ENCODE measurements at places on chromosomes 2 and 18. TPM values are rescaled to one million over a fixed set of nuclear protein-coding genes. Genes with fewer than 3 reads are reported as not detected.

DNA sequence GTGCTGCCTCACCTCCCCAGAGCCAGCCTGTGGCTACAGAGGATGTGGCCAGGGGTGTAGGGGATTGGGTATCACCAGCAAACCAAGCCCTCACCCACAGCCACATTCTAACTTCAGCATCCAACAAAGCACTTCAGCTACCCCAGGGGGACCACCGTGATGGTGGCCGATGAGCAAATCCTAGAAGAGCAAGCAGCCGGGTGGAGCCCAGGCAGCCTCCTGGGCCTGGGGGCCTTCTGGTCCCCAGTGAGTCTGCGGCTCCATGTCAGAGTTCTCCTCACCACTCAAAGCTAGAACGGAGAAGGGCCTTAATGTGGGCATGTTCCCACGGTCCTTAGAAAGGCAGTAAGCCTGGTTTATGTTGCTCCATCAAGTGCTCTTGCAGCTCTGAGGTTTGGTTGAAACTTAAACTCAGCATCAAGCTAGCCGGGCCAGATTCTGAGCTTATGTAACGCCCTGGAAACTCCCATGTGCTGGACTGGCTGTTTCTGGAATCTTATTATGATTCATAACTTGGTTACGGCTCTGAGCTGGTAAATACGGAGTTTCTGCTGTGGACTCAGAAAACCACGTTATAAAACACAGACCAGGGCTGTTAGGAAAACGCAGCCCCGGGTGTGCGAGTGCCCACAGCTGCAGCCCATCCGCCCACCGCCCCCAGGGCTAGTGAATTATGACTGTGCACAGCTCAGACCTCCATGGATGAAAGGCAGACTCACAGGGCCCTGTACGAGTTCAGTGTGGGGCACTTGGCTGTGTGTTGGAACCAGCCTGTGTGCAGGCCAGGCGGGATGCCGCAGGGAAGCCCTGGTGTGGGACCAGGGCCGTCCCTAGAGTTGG lies 99.8 kb downstream of the SEPTIN10 start:
- H3K36me3 ChIP-seq = no peaks in the 10 kb centered on the region
- peaks cover 10% of the 10 kb centered on the region for H3K4me1 ChIP-seq
- H3K27ac ChIP-seq = peak overlapping the region; percentile 61
- no peaks in the 10 kb centered on the region for H3K27me3 ChIP-seq
- H3K4me3 ChIP-seq = no peak overlapping the region
- DNase-seq = peak; percentile 57

Gene HOXD13
- total RNA-seq = not detected

GRCh38 chr2:60368456-60368855 lies 185.0 kb downstream of the BCL11A start:
- H3K27me3 ChIP-seq = no peaks in the 10 kb centered on the region
- H3K36me3 ChIP-seq = no peaks in the 10 kb centered on the region
- H3K4me3 ChIP-seq = no peak overlapping the region

Gene TANC1
- total RNA-seq = 33.0 TPM

- DNase-seq = no peak
- H3K4me1 ChIP-seq = peaks cover 4% of the 10 kb centered on the region
- H3K4me3 ChIP-seq = no peak overlapping the region
- H3K36me3 ChIP-seq = no peaks in the 10 kb centered on the region
- no peaks in the 10 kb centered on the region for H3K27me3 ChIP-seq
These were observed 3.5 kb downstream of the SNTG2 start for GRCh38 chr2:953975-954686.

GRCh38 chr2:86297382-86298147 lies 39.9 kb downstream of the REEP1 start:
- H3K4me3 ChIP-seq = no peak overlapping the region
- H3K27me3 ChIP-seq = no peaks in the 10 kb centered on the region
- H3K27ac ChIP-seq = no peak overlapping the region

DNA sequence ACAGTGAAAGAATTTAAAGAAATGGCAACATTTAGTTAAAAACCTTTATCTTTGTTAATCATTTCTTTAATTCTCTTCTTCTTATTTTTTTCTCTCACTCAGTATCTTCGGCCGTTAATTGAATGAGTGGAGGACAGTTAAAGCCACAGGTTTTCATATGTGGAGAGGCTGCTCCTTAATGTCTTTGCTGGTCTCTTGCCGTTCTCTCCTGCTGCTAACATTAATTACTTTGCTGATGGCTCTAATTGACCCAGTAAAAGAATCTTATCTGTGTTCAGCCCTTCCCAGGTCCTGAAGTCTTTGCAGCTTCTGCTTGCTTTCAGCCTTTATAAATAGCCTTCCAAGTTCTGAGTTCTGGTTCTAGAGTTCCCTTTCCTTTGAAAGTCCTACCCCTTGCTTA lies 77.1 kb downstream of the ADAM23 start:
- no peaks in the 10 kb centered on the region for H3K36me3 ChIP-seq
- H3K27ac ChIP-seq = no peak overlapping the region
- no peak for DNase-seq
- H3K27me3 ChIP-seq = no peaks in the 10 kb centered on the region
- no peak overlapping the region for H3K4me3 ChIP-seq
- H3K4me1 ChIP-seq = no peaks in the 10 kb centered on the region

DNA sequence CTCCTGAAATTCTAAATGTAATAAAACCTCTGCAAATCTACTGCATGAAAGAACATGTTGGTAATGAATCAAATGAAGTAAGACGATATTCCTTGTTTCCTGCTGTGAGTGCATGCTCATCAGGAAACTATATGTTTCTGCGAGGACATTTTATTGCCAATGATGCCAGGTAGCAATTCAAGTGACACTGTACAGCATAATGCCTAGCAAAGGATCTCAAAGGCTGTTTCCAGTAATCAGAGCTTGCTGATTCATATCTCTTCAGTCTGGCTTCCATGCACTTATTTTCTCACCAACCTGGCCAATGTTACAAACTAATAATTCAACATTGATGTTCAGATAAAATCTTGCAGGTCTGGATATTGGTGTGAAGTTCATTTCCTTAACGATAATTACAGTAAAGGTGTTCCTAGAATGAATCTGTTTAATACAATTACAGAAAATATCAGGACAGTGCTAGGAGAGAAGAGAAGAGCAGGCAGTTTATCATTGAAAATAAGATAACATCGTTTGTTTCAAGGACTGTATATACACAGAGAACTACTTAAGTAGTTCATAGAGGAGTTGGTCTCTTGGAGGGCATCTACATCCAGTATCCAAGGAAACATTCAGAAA lies 568.5 kb upstream of the SOX11 start:
- H3K4me3 ChIP-seq = no peak overlapping the region
- H3K27ac ChIP-seq = no peak overlapping the region
- no peaks in the 10 kb centered on the region for H3K27me3 ChIP-seq
- DNase-seq = no peak

Gene FBXO36
- 4.4 TPM for total RNA-seq

Gene COLEC12
- 6.3 TPM for total RNA-seq

GRCh38 chr2:173355866-173356508 lies 1.3 kb downstream of the CDCA7 start:
- DNase-seq = no peak
- no peaks in the 10 kb centered on the region for H3K27me3 ChIP-seq
- peaks cover 3% of the 10 kb centered on the region for H3K4me1 ChIP-seq
- no peak overlapping the region for H3K27ac ChIP-seq
- H3K36me3 ChIP-seq = no peaks in the 10 kb centered on the region

Gene SPEG
- 29.8 TPM for total RNA-seq

Gene SKA1
- total RNA-seq = not detected

Gene VIL1
- 1.3 TPM for total RNA-seq

DNA sequence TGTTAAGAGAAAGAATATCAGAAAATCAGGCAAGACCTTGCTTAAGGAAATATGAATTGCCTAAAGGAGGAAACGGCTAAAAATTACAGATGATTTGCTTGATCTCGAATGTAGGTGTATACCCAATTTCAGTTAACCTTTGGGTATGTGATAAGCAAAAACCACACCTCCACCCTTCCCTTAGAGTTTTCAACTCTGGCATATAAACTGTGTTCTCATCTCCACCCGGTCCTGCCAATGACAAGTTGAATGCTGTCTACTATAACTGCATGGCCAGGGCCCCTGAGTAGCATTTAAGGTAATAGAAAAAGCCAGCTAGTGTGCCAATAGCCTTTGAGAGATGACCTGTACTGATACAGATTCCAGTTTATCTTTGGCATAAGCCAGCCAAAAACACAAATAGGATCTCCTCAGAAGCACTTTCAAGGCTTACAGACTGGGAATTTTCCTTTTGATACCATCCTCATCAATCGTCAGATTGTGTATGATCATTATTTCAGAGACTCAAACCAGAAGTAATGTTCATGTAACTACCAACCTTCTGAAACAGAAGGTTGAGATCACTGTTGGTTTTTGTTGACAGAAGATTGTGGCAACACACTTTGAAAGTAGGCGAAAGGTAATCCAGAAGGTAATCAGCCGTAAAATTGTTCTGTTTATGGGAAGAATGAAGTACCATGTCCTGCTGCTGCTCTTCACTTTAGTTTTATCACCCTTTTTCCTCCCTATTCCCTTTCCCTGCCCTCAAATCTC lies 163.1 kb downstream of the GFPT1 start:
- peaks cover 10% of the 10 kb centered on the region for H3K4me1 ChIP-seq
- DNase-seq = no peak
- H3K4me3 ChIP-seq = no peak overlapping the region
- no peaks in the 10 kb centered on the region for H3K27me3 ChIP-seq

Gene KLHL41
- 1.4 TPM for total RNA-seq

DNA sequence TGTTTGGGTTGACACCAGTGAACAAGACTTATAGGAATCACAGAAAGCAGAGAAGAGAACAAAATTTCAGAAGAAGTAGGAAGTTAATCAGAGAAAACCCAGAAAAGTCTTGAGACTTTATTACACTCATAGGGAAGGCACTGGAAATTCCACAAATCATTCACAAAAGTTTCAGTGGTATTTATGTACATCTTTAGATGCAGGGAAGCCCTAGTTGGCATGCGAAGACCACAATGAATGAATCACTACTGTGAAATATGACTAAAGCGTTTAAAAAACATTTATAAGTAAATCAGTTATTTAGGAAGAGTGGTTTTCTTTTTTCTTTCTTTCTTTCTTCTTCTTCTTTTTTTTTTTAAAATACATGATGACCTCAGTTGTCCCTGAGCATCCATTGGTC lies 105.1 kb downstream of the NUP35 start:
- no peaks in the 10 kb centered on the region for H3K36me3 ChIP-seq
- H3K27ac ChIP-seq = no peak overlapping the region
- H3K4me3 ChIP-seq = no peak overlapping the region
- DNase-seq = no peak
- H3K4me1 ChIP-seq = no peaks in the 10 kb centered on the region

Gene ITPRIPL1
- total RNA-seq = 0.51 TPM

All from ovary (tissue), 10 donors.